ENCODE measurements at places on chromosomes 5 and 9. TPM values are rescaled to one million over a fixed set of nuclear protein-coding genes. Genes with fewer than 3 reads are reported as not detected.

The ADGRD2 gene
- total RNA-seq: 0.16 TPM

The SURF1 gene
- 48.9 TPM for total RNA-seq

The EQTN gene
- not detected for total RNA-seq

The SIT1 gene
- total RNA-seq: 0.22 TPM

The DMGDH gene
- 0.73 TPM for total RNA-seq

The FCN2 gene
- not detected for total RNA-seq

The IQGAP2 gene
- 8.3 TPM for total RNA-seq

The CARD9 gene
- 0.38 TPM for total RNA-seq

The IL9 gene
- total RNA-seq: not detected

The BARX1 gene
- 0.35 TPM for total RNA-seq

The C5orf58 gene
- not detected for total RNA-seq

The GRHPR gene
- 105 TPM for total RNA-seq

The KIF24 gene
- total RNA-seq: 7.7 TPM

The TCF7 gene
- 6.4 TPM for total RNA-seq

The CDC20B gene
- total RNA-seq: 0.13 TPM

The HMGCS1 gene
- total RNA-seq: 190 TPM

The LCN9 gene
- total RNA-seq: 10.4 TPM

The TAS2R1 gene
- total RNA-seq: not detected

The PALM2AKAP2 gene
- 0.49 TPM for total RNA-seq

The ANKRD33B gene
- 19.1 TPM for total RNA-seq

The TLR4 gene
- 0.07 TPM for total RNA-seq

Data from endodermal cell (in vitro differentiated cells).